ENCODE measurements at places on chromosomes 16 and 17.

DNA sequence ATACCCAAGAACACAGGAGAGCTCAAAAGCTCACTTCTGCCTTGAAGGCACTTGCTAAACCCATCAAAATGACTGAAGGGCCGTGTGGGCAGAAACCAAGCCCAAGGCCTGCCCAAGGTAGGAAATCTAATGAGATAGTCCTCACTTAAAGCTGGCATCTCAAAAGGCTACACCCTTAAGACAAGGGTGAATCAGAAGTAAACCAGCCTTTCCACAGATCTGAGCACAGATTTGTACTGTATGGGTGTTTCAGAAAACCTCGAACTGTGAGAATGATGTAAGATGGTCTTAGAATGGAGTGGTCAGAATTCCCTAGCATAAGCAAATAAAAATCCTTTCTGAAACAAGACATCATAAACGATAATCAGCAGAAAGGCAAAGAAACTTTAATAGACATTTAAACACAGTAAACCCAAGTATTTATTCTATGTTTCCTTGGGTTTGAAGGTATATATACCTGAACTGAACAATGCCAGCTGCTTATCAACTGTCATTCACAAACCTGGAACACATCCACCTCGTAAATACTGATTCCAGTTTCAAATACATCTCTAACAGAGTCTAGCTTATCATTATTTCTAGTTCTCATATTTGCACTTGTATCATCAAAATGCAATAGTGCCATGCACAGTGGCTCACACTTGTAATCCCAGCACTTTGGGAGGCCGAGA is 37.8 kb downstream of the GLG1 start:
- no peak for DNase-seq

DNA sequence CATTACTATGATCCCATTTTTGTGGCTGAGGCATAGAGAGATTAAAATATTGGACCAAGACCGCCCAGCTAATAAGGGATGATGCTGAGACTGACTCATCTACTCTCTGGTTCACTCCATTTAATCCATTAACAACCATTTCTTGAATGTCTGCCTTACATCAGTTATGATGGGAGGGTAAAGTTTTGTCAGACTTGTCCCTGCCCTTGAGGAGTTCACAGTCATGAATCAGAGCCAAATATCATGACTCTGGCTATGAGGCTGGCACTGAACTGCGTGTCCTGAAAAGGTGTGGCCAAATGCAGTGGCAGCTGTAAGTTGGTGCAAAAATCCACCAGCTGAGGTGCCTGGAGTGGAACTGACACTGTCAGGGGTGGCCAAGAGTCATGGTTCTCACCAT is 35.0 kb upstream of the MAF start:
- DNase-seq = no peak

DNA sequence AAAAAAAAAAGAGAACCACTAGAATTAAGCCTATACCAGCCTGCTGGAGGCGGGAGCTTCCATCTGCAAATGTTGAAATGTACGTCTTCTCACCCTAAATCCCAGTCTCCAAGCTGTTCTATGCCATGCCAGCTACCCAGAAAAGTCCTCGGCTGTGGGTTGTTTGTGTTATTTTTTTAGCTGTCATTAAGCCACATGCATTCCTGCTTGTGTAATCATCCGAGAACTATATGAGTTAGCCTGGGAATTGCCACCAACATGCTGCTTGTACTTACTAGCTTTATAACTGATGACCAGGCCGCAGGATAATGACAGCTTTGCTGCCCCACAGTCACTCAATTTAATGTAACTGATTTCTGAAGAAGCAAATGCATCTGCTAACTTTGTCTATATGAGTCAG is 313.9 kb upstream of the SALL1 start:
- DNase-seq = no peak

DNA sequence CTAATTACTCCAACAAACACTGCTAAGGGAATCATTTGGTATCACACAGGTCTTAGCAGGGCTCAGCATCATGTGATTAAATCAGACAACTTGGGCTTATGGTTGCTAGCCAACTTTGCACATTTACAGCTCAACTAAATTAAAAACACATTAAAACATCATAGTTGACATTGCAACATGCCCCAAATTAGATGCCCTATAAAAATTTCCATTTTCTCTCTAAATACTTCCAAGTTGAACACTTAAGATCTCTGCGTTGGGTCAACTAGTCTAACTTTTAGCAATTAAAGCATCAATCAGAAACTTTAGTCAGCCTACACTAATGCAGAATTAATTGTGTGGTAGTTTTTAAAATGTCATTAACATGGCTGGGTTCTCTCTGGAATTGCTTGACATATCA is 12.1 kb downstream of the DNAJC7 start:
- DNase-seq = no peak

DNA sequence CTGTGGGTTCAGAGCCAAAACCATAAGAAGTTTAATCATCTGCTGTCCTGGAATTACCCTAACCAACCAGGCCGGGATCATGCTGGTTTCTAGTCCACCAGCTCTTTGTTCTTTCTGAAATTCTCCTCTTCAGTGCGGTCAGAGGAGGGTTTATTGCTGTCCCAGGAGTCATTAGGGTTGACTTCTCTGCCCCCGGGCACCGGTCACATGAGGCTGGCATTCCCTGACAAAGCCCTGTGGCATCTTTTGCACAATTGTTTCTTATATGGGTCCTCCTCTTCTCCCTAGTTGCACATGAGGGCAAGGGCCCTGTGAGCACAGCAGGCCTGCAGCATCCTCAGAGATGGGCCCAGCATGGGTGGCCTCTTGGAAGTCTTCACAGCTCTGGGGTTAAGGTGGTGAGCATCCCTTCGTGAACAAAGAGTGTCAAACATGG is 243.9 kb downstream of the IRF8 start:
- DNase-seq = no peak

- DNase-seq = peak; percentile 89
These were observed 1.4 kb upstream of the HES7 start for GRCh38 chr17:8125154-8125946.

GRCh38 chr16:10862438-10862837 is 14.6 kb upstream of the CIITA start:
- no peak for DNase-seq

DNA sequence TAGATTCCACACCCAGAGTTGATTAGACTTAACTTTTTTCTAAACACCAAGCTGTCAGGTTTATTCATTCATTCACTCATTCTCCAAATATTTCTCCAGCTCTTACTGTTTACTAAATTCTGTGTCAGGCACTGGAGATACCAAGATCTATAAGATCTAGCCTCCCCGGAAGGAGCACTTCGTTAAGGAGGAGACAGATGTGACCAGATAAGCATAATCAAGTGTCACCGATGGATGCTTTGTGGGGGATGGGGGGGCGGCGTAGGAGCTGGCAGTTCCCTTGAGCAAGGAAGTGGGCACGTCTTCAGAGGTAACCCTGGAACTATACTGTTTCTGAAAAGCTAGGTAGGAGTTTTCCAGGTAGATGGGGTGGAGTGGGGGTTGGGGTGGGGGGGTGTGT is 3.8 kb upstream of the RPL26 start:
- DNase-seq = no peak

- DNase-seq = no peak
These were observed 104.9 kb downstream of the AXIN2 start for GRCh38 chr17:65456368-65457151.

DNA sequence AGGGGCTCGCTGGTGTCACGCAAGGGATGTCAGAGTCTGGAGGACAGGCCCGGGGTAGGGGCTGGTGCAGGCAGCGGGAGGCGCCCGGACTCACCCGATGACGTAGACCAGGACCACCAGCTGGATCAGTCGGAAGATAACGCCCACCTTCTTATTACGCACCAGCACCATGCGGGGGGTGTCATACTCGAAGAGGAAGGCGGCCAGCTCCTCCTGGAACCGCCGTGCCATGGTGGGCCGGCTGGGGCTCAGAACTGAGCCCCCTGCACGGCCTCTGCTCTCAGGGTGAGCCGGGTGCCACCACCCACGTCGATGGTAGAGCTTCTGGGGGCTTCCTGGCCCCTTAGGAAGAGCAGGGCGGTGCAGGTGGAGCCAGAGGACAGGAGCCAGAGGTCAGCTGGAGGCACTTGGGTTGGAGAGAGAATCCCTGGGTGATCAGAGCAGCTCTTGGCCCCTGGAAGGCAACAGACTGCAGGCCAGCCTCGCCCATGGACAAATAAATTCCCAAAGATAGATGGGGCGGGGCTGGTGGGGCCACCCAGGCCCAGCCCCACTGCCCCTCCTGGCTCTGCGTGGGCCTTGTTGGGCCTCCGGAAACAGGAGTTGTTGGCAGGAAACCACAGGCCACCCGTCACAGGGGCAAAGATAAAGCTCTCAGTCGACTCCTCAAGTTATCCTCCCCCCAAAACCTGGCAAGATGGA is at the start of gene P2RX1:
Gene P2RX1 (minus strand): TSS at position 471 of the 702 bp plus-strand sequence. CDS start 240 bp downstream, at position 231.
- no peak for DNase-seq

GRCh38 chr16:49121636-49122035 is 160.0 kb downstream of the CBLN1 start:
- DNase-seq = no peak

- DNase-seq = no peak
These were observed 14.9 kb downstream of the SPATA32 start for GRCh38 chr17:45246861-45247428.

DNA sequence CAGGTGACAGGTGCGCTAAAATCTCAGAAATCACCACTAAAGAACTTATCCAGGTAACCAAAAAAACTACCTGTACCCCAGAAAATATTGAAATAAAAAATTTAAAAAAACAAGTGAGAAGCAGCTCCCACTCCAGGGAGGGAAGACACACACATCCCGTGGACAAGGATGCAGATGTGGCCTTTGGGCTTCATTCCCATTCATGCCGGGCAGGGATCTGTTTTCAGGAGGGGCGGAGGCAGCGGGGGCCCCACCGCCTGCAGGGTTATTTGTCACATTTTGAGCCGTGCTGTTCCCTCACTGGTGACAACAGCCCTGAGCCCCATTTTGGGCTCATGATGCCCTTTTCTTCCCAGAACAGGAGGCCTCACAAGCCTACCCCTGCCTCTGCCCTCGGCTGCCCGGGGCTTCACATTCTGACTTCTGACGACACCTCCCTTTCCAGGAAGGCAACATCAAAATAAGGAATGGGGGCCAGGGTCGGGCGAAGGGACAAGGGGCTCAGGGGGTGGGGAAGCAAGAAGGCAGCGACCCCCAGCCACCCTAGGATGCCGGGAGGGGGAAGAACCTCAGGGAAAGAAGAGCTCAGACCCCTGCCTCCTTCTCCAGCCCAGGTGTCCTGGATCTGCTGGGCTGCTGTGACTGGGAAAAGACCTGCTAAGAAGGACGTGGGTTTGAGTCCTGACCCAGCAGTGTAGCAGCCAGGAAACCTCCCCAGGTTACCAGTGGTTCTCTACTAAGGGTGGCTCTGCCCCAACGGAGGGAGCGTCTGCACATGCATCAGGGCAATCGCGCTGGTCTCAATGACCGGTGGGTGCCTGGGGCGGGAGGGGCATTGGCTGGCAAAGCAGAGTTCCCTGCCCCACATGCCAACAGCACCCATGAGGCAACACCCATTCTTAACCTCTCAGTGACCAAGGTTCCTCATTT is 2.3 kb upstream of the CD79B start:
- no peak for DNase-seq

DNA sequence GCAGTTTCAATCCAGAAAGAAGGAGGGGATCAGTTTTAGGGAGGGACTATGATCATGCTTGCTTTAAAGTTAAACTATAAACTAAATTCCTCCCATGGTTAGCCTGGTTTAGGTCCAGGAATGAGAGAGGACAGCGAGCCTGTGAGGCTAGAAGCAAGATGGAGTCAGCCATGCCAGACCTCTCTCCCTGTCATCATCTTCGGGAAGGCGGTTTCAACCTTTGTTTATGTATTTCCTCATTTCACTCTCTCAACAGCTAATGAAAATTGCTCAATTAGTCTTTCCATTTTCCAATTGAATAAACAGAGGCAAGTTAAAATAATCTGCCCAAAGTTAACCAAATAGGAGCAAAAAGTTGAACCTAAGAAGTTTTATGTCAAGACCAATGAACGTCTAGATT is 201.5 kb downstream of the KCNJ2 start:
- DNase-seq = no peak

- DNase-seq = no peak
These were observed 20.5 kb downstream of the COG7 start for GRCh38 chr16:23432176-23433128.

All from hematopoietic multipotent progenitor cell (in vitro differentiated cells).